ENCODE measurements at places on chromosomes 7 and 10. TPM values are rescaled to one million over a fixed set of nuclear protein-coding genes. Genes with fewer than 3 reads are reported as not detected.

Gene JCAD
- 5.5 TPM for total RNA-seq

Gene PAOX
- 4.8 TPM for total RNA-seq

Gene TRIM73
- 0.20 TPM for total RNA-seq

Gene WASHC2C
- 32.7 TPM for total RNA-seq

Gene MYH16
- not detected for total RNA-seq

Gene MEST
- total RNA-seq: 1.8 TPM

Gene MBL2
- total RNA-seq: not detected

Gene SORCS3
- total RNA-seq: under 0.01 TPM

Gene WNT8B
- total RNA-seq: not detected

Gene SP8
- total RNA-seq: not detected

Gene FAM241B
- total RNA-seq: not detected

Gene INHBA
- total RNA-seq: 2.5 TPM

Gene CALHM2
- total RNA-seq: 63.9 TPM

Gene AS3MT
- 1.2 TPM for total RNA-seq

Gene CTBP2
- total RNA-seq: 60.6 TPM

Gene MGMT
- total RNA-seq: 19.4 TPM

Gene SMO
- 3.7 TPM for total RNA-seq

Gene CALCR
- total RNA-seq: not detected

Gene SMKR1
- 0.59 TPM for total RNA-seq

Gene PNLIPRP2
- not detected for total RNA-seq

Gene NUTM2E
- not detected for total RNA-seq

Gene TAS2R3
- 1.8 TPM for total RNA-seq

Gene COBL
- total RNA-seq: under 0.01 TPM

Gene ECHS1
- 61.7 TPM for total RNA-seq

Gene OR2A1
- under 0.01 TPM for total RNA-seq

Gene HOXA13
- total RNA-seq: 0.37 TPM

Gene OPALIN
- total RNA-seq: not detected

Gene FAM24B
- 4.1 TPM for total RNA-seq

Gene CACNA2D1
- total RNA-seq: 48.5 TPM

Gene PALS2
- total RNA-seq: 29.8 TPM

Gene ANKRD7
- 0.39 TPM for total RNA-seq

Gene PNLIPRP3
- total RNA-seq: 0.37 TPM

Gene MDFIC
- total RNA-seq: 44.8 TPM

Gene RAMP3
- total RNA-seq: not detected

All from subcutaneous preadipocyte (primary cell).